ENCODE measurements at places on chromosomes 6 and 20. TPM values are rescaled to one million over a fixed set of nuclear protein-coding genes. Genes with fewer than 3 reads are reported as not detected.

SIRPB1 gene
- not detected for total RNA-seq

DNA sequence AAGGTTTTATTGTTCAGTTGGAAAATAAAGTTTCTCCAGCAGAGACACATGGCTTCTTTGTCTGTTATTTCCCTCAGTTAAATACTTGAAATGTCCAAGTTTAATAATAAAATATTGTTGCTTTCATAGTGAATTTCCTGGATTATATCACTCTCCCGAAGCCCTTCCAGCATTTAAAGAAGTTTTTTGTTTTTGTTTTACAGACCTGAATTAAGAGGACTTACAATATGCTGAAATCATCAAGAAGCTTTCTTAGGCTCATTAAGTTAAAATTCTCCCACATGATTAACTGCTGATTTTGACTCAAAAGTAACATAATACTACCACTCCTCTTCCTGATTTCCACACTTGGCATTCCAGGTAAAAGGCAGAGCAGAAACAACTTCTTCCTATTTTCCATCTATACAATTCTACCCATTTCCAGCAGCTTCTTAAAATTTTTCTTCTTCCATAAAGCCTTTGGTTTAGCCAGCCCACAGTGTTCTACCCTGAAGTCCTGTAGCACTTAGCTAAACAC lies 35.8 kb downstream of the PDSS2 start:
- no peak for DNase-seq
- no peaks in the 10 kb centered on the region for H3K36me3 ChIP-seq
- H3K4me3 ChIP-seq: no peak overlapping the region
- H3K4me1 ChIP-seq: no peaks in the 10 kb centered on the region
- H3K27me3 ChIP-seq: no peaks in the 10 kb centered on the region

TRIM38 gene
- total RNA-seq: 6.8 TPM

DNA sequence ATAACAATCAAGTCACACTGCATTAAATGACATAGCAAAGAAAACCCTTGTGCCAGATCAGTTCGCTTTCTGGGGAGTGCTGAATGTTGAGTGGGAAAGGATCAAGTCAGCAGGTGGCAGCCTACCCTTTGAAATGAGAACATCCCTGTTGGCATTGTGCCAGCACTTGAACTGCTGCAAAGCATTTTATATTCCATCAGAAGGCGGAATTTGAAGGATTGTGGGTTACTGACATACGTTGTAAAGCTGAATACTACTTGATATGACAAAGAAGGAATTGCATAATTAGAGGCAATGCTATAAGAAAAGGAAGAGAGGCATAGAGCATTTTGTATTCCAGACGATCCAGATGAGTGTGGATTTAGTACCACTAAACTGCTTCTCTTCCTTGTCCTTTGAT lies 26.5 kb downstream of the BCKDHB start:
- no peak overlapping the region for H3K4me3 ChIP-seq
- H3K27ac ChIP-seq: no peak overlapping the region
- H3K27me3 ChIP-seq: no peaks in the 10 kb centered on the region

DNA sequence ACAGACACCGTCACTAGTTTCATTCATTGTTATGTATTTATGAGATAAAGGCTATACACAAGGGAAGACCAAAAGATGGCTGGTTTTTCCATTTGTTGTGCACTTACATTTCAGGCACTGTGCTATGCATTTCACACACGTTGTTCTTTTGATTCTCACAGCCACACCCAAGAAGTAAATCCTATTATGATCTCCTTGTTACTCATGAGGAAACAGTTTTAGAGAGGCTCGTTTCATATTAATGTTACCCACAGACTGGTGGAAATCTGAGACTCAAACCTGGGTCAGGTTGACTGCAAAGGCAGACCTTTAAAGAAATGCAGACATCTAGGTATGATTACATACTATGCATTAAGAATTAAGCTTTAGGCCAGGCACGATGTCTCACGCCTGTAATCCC lies 34.9 kb downstream of the SHLD1 start:
- H3K27ac ChIP-seq: no peak overlapping the region
- peaks cover 10% of the 10 kb centered on the region for H3K4me1 ChIP-seq
- H3K36me3 ChIP-seq: no peaks in the 10 kb centered on the region
- no peak overlapping the region for H3K4me3 ChIP-seq
- no peak for DNase-seq
- H3K27me3 ChIP-seq: no peaks in the 10 kb centered on the region

- no peak overlapping the region for H3K27ac ChIP-seq
- no peak overlapping the region for H3K4me3 ChIP-seq
Observed at GRCh38 chr20:56817780-56818675, 188.9 kb downstream of the TFAP2C start.

CFB gene
- total RNA-seq: 1.4 TPM

Measured in astrocyte (in vitro differentiated cells and primary cell).